ENCODE measurements at places on chromosomes 6 and 20. TPM values are rescaled to one million over a fixed set of nuclear protein-coding genes. Genes with fewer than 3 reads are reported as not detected.

DNA sequence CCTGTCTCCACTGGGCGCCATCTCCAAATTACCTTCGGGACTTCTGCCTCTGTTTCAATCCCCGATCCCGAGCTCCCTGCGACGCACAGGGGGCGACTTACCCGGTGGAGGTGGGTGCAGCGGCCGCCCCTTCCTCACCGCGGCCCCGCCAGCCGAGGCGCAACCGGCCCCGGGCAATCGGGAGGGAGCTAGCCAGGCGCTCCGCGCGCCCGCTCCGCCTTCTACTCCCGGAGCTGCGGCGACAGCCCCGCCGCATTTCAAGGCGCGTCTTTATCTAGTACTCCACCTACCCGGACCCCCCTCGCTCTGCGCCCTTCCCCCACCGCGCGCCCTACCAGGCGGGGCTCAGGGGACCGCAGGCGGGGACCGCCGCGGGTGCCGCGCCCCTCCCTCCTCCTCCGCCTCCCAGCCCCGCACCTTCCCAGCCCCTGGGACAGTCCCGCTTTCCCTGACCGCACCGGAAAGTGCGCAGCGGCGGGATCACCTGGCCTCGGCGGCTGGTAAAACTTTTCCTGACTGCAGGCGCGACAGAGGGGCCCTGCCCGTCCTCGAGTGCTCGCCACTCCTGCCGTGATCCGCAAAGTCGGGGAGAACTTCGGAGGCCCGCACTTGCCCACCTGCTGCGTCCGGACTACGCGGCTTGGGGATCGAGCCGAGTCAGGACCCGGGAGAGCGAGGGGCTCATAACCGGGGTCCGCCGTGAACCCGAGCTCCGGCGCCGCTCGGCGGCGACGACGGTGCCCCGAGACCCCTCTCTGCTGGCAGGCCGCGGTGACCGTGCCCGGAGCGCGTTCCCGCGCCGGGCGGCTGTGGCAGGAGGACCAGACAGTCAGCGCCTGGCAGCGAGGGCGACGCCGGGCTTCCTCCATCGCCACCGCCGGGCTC is 8.0 kb upstream of the NKX2-2 start:
- DNase-seq = no peak

DNA sequence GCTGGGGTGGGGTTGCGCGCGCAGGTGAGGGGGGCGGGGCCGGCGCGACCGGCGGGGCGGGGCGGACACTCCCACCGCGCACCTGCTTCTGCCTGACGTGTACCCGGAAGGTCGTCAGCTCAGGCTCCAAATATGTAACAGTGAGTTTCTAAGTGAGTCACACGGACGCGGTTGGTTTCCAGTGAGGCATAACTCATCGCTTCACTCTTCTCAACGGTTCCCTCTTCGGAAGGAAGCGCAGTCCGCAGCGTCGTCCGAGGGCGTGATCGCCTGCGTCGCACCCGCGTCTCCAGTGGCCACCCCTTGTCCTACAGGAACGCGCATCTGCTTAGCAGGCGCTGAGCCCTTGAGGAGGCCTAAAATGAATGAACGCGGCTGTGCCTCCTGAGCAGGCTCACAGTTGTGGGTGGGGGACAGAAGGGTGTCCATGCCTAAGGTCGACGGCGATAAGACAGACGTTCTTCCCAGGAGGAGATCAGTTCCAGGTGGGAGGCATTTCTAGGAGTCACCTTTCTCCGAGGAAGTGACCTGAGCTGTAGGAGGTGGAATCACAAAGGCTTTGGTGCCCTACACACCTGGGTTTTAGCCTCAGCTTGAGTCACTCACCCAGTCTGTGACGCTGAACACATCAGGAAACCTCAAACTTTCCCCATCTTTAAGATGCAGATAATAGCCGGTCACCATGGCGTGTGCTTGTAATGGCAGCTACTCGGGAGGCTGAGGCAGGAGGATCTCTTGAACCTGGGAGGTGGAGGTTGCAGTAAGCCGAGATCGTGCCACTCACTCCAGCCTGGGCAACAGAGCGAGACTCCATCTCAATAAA is 50.9 kb upstream of the EZR start:
- no peak for DNase-seq

- DNase-seq = peak; percentile 62
These were observed 173.5 kb upstream of the SNX9 start for GRCh38 chr6:157649311-157650260.

DNA sequence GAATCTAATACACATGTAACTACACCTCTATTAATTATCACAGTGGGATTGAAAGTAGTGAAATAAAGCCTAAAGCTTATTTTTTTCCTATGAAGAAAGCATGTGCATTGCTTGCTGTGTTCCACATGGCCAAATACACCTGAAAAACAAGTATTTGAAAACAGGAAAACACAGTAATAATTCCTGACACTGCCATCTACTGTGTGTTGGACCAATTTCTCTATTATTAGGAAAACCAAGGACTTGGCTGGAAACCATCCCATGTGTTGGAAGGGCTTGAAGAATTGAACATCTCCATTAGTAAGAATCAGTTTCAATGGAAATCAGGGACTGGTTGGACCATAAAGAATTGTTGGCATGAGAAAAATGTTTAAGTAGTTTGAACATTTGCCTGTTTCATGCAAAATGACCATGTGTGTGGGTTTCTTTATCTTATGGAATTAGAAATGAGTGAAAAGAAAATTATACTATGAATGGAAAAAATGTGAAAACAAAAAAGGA is 124.1 kb downstream of the PHF3 start:
- DNase-seq = no peak

DNA sequence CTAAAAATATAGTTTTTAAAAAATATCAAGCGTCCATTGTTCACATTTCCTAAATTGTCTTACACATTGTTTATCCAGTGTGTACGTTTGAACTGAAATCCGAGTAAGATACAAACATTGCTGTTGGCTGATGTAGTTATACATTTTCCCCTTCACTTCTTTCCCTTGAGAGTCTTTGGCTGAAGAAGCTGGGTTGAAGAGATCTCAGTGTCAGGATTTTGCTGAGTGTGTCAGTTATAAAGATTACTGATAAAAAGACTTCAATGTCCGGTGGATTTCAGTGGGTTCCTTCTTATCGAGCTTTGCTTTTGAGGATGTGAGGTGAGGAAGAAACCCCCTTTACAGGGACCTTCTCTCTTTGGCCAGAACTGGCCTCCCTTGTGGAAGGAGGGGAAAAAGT is 20.5 kb downstream of the RFPL4B start:
- DNase-seq = no peak

FHL5 gene
- total RNA-seq = 40.1 TPM

CYP21A2 gene
- 0.61 TPM for total RNA-seq
